NCI-H1048 (cell line): ENCODE measurements at places on chromosomes 13 and 19.

- DNase-seq = no peak
These were observed 38.7 kb downstream of the ADGRE1 start for GRCh38 chr19:6925801-6926751.

GRCh38 chr19:49355909-49356353 lies 6.3 kb downstream of the TEAD2 start:
- no peak for DNase-seq

DNA sequence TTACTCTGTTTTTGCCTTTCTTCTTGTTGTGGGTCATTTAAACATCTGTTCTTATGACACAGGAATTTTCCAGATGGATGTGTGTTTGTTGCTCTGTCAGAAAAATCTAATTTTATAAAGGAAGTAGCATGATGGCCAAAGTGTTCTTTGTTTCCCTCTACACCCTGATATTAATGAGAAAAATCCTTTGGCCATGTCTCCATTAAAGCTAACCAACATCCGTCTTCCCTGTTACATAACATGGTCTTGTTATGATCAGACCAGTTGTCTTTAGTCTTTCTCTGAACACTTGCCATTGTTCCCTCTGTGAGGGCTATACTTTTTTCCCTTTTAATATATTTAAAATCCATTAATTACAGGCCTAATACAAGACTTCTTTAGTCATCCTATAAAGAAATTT lies 142.2 kb upstream of the SPRY2 start:
- DNase-seq = no peak

DNA sequence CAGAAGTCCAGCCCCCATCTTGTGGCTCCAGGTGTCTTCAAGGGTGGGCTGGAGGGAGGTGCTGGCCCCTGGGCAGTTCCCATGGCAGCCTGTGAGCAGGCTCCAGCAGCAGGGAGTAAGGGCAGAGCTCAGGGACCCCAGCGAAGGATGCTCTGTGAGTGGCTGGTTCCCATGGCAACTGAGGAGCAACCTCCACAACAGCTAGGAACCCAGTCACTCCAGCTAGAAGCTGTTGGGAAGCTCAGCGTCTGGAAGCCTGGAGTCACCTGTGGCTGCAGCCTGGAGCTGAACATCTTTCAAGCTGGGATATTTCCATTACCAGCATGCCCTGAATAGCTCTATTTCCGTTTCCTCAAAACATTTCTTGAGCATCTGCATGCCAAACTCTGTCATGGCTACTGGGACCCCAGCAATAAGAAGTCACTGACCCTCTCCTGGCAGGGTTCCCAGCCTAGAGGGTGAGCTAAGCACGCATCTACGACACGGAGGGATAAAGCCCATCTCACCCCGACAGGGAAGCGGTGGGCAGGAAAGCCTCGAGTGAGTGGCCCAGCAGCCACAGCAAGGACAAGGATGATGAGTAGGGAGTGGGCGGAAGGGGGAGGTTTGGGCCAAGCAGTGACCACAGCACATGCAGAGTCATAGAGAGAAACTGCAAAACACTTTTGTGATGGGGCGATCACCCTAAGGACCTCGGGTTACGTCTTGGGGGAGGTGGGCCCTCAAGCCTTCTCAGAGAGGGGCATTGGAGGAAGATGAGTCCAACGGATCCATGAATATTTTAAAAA lies 52.6 kb downstream of the ALOX5AP start:
- DNase-seq = no peak

GRCh38 chr13:80665792-80666333 lies 324.9 kb upstream of the SPRY2 start:
- DNase-seq = no peak

DNA sequence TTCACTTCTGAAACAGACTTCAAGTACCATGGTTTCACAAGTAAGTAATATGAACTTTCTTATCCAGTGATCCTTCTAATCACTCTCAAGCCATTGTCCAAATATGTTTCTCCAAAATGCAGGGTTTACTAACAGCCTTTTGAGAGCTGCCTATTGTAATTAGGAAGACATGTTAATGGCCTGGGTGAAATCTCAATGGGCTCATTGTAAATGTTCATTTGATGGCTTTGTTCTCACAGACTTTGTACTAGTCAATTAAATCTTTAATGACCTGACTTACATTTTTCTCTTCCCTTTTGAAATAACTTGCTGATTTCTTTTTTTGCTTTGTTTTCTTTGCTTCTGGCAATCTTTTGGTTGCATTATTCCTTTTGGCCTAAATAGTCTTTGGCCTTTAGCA lies 444.8 kb downstream of the LIG4 start:
- no peak for DNase-seq

DNA sequence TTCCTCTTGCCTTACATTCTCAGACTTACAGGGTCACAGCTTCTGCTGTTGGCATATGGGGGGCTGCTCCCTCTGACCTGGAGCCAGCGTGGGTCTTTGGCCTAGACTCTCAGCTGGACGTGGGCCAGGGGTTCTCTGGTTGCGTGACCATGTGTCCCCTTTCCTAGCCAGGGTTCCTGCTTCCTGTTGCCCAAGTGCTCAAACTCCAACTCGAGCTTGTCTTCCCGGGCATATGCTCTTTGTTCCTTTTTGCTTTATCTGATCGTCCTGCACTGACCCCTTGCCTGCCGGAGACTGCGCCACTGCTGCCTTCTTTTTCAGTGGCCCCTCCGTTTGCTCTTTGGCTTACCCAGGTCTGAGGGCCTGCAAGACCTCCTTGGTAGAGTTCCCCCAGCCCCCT lies 25.3 kb upstream of the GPR183 start:
- DNase-seq = no peak

GRCh38 chr19:53518716-53519115 lies 19.2 kb upstream of the ZNF331 start:
- no peak for DNase-seq

- no peak for DNase-seq
These were observed 85.3 kb downstream of the FLT1 start for GRCh38 chr13:28409648-28410047.

- peak; percentile 95 for DNase-seq
These were observed at the start of gene GIPC1 for GRCh38 chr19:14496029-14496833. Gene GIPC1 (minus strand): TSS chr19:14496127. CDS start chr19:14482976, 13,151 bp downstream.

DNA sequence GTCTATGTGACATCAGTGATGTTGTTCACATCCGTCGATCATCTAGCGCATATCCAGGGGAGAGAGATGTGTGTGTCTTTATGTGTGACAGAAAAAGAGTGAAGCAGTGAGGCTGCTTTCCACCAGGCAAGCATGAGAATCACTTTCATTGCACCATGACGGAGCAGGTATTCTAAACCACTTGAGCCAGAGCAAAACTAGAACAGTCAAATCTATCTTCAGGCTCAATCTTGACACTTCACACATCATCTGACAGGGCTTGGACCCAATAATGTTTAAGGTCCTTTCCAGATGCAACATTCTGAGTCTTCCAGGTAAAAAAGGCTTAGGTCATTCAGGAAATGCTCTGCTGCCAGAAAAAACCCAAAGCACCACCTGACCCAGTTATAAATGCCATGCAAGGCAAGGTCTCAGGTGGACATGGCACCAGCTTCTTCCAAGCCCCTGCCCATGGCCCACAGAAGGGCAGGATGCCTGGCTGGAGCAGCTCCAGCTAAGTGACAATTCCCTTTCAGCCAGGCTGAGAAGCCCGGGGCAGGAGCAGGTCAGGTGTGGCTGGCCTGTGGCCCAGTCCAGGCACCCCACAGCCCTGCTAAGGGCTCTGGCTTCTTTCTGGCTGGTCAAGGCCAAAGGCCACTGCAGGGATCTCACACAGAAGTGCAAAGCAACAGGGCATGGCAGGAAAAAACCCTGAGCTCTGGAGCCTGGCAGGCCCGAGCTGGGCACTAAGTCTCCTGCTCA lies 5.0 kb downstream of the ELAVL1 start:
- no peak for DNase-seq

DNA sequence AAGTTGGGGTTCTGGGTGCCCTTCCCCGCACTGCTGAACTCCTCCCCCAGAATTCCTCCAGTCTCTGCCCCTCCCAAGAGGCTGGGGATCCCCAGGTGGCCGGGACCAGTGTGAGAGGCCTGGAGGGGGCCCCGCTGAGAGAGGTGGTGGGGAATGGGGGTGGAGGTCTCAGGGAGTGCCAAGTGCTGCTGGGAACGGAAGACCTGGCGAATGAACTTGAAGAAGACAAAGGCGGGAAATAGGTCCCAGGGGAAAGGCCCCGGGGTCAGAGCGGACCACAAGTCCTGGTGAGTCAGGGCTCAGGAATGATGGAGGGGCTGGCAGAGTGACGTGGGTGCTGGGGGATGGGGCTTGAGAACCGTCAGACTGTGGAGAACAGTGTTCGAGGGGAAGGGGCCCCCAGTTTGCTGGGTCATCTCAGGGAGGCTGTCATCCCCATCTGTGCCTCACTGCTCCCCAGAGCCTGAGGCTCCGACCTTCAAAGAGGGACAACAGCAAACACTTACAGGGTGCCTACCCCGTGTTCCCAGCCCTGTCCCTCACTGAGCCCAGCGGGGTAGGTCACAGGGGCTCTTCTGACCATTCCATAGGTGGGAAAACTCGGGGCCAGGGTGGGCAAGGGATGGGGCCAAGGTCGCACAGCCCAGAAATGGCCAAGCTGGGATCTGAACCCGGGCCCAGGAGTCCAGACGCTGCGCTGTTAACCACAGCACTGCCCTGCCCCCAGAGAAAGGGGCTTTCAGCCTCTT lies 16.0 kb upstream of the SEMA6B start:
- DNase-seq = no peak

- no peak for DNase-seq
These were observed 76.0 kb downstream of the CHST8 start for GRCh38 chr19:33697766-33698165.

DNA sequence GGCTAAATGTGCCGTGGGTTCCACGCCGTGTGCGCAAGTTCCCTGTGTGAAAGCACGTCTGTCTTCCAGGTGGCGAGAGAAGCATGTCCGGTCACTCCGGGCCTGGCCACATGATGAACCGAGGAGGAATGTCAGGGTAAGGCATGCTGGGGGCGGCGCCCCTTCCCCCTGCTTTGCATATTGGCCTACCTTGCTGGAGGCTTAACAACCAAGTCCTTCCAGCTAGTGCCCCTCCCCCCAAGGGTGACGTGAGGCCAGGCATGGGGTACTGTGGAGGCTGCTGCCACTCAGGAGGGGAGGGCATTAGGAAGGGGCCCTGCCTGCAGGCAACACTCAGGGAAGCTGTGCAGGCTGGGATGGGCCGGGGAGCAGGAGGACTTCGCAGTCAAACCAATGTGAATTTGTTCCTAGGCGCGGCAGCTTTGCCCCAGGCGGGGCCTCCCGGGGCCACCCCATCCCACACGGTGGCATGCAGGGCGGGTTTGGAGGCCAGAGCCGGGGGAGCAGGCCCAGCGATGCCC lies 12.5 kb downstream of the MICOS13 start:
- DNase-seq = no peak

GRCh38 chr13:38386421-38386820 lies 36.8 kb downstream of the UFM1 start:
- DNase-seq = no peak

DNA sequence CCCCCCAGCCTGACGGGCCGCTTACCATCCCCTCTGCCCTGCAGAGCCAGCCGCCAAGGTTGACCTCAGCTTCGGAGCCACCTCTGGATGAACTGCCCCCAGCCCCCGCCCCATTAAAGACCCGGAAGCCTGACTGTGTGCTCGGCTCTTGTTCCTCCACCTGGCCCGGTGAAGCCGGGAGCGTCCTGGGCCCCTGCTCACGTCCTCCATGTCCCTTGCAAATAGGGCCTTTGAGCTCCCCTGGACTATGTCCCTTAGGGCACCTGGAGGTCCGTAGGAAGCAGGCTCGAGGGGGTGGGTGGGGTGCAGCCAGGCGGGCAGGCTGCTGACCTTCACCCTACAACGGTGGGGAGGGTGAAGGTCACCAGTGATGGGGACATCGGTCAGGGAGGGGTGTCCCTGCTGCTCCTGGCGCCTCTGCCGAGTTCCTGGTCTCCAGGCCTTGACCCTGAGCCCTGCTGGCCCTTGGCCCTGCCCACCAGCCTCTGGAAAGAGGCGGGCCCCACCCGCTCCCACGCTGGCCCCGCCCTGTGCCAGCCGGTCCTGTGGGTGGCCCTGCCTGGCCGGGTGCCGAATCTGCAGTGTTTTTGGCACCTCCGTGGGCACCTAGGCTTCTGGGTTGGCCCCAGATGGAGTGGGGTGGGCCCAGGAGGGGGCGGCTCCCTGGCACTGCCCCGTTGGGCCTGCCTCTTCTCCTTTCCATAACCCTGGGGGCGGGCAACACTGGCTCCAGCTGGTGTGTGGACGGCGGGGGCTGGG lies 3.3 kb downstream of the ATP5F1D start:
- no peak for DNase-seq

DNA sequence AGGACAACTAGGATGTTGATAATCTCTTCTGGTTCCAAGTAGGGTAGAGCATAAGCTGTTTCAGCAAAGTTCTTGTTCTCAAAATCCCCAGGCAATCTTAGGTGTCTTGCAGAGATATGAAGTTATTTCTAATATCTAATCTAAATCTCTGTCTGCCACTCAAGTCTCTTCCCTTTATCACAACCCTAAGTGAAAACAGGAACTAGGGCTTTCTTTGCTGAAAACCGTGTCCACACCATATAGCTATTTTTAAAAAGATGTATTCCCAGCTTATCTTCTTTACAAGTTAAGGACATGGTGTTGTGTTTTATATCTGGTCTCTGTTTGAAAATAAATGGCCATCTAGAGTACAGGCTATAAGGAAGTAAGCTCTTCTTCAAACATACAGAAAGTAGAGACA lies 11.3 kb upstream of the RNASEH2B start:
- no peak for DNase-seq

- DNase-seq = no peak
These were observed 129.2 kb downstream of the COL4A1 start for GRCh38 chr13:110177790-110178189.

DNA sequence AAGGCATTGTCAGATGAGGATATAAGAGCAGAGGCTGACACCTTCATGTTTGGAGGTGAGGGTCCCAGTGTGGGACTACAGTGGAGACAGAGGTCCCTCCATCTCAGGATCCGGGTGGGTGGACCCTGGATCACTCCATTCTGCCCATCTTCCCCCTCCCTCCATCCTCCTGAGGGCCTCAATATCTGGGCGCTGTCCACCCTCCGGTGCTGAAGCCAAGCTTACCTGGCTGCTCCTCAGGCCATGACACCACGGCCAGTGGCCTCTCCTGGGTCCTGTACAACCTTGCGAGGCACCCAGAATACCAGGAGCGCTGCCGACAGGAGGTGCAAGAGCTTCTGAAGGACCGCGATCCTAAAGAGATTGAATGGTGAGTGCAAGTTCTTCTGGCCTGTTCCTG lies 11.9 kb downstream of the CYP4F12 start:
- DNase-seq = no peak

GRCh38 chr13:106520251-106521054 lies 15.0 kb downstream of the EFNB2 start:
- no peak for DNase-seq

- no peak for DNase-seq
These were observed 1.7 kb downstream of the SLAIN1 start for GRCh38 chr13:77699059-77699680.

DNA sequence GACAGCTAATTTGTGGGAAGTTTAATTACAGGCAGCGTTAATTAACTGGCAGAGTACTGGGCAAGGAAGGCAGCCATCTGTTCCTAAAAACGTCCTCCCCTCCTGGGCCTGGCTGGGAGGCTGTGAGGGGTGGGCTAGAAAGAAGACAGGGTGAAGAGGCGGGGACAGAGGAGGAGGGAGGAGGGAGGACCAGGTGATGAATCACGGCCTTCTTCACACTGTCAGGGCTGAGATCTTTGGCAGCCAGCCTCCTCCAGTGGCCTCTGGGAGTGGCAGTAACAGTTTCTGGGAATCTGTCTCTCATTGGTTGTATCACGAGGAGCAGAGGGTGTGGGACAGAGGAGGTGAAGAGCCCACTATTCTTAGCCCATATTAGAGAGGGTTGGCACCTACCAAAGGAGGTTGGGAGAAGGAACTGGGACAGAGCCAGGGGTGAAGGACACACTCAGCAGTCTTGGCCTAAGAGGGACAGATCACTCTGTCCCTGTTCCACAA lies 9.6 kb upstream of the ZNRF4 start:
- no peak for DNase-seq

GRCh38 chr19:54319049-54319448 lies 6.1 kb upstream of the LILRA5 start:
- DNase-seq = no peak
